Right cardiac atrium (tissue), 5 donors: ENCODE measurements at places on chromosomes 12 and 14. TPM values are rescaled to one million over a fixed set of nuclear protein-coding genes. Genes with fewer than 3 reads are reported as not detected.

GRCh38 chr12:7154901-7155470, 24.8 kb downstream of the CLSTN3 start:
- no peak for DNase-seq

- no peak for DNase-seq
Measured at GRCh38 chr14:74988131-74988530, 14.6 kb upstream of the EIF2B2 start.

DNA sequence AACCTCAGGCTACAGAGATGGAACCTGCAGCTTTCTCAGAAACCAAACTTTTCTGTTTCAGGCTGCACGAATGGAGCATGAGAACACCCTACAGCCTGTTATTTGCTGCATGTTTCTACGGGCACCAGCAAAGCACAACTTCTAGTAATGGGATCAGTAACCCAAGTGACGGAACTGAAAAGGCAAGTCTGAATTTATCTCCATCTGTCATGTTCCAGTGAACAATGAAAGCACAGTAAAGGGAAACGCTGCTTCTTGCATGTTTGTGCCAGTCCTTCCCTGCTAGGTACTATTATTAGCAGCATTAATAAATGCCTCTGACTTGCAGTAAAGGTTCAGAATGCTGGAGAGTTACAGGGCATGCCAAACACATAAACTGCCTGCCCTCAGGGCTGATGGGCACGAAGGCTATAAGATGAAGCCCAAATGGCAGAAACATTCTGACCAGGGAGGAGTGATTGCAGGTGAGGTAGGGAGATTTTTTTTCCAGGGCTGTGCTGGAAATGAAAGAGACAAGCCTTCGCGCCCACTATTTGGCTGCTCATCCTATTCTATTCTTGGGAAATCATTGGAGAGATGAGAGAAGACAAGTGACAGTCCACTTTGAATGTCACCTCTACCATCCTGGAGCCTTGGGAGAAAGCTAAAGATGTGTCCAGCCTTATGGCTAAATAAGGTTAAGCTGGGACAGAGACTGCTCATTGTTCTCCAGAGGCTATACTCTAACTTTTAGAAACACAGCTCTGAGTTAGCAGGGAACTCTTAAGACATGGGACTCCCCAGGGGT, 100.4 kb upstream of the PLXNC1 start:
- no peak for DNase-seq

DNA sequence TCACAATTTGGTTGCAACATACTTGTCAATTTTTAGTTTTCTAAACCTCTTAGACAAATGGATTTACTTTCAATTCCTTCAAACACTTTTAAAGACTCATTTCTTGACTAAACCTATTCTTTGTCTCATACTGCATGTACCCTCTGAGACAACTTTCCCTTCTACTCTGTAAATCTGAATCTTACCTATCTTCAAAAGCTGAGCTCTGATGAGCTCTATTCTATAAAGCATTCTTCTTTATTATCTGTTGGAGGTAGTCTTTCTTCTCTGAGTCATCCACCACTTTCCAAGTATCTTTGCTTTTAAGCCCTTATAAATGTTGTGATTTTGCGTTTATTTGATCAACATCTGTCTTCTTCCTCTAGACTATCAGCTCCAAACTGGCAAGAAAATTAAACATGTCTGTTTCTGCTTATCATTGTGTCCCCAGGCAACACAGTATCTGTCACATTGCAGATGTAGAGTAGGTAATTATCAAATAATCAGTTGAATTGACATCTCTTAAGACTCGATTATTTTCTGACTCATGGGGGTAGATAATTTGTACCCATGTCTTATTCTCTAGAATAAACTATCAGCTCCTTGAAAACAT, 265.6 kb upstream of the FAR2 start:
- no peak for DNase-seq

DNA sequence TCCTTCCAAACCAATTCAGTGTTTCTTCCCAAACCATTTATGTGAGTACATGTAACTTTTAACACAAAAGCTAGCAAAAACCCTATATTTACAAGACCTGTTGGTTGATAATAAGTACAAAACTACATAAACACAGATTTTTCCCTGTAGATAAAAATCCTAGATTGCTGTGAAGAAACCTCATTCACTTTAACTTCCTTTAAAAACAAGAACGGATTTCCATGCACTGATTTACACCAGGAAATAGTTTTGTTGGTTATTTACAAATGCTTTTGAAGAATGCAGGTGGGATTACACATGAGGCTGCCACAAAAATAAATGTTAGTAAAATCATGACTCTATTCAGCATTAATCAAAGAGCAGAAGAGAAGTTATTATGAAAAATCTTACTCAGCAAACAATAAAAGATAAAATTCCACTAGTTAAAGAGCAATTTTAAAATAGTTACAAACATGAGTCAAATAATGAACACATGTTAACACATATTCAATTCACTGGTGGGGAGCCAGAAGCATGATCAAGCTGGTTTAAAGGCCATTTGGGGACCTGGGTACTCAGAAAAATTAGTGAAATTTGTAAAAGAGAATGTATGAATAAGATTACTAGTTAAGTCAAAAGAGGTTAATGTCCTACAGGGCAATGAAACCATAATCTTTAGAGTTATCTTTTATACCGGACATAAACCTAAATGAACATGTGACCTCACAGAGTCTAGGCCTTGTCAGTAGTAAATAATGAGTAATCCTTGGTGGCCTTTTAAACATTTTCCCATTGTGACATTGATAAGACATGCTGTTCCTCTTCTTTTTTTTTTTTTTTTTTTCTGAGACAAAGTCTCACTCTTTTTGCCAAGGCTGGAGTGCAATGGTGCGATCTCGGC, 79.9 kb downstream of the PHLDA1 start:
- no peak for DNase-seq

GRCh38 chr14:29607169-29607568, 320.5 kb downstream of the PRKD1 start:
- peak; percentile 30 for DNase-seq

- no peak for DNase-seq
Measured at GRCh38 chr12:56253091-56253490, 5.1 kb downstream of the ANKRD52 start.

- peak; percentile 70 for DNase-seq
Measured at GRCh38 chr12:121872546-121873215, 14.0 kb upstream of the HPD start.

DNA sequence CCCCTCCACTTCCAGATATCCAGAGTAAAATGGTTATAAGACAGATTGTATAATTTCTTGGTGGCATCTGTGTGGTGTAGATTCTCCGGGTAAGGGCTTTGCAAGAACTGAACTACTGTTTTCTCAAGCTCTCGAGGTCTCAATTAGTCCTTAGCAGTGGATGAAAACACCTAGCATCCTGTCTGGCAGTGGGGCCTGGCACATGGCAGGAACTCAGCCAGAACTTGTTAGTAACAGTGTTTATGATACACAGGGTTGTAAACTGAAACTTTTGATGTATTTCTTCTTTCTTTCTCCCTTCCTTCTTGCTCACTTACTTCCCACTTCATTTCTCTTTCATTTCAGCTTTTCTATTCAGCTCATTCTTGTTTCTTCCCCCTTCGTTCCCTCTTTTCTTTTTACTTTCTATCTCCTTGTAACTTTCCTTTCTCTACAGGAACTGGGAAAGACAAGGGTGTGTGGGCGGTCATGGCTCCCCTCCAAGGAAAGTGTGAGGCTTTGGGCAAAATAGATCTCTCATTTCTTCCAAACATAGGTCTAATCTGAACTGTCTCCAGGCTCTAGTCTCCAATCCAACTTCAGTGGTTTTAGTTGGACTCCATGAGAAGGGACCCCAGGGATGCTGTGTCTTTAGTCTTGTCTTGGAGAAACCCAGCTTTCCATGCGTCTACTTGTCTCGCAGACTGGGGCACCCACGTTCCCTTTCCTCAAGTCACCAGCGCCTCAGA, 159.7 kb downstream of the PAH start:
- DNase-seq, result peak; percentile 81

GRCh38 chr14:92597906-92598905, 84.6 kb downstream of the RIN3 start:
- DNase-seq, result no peak

GRCh38 chr12:59086126-59086525, 165.8 kb upstream of the LRIG3 start:
- DNase-seq, result no peak

GRCh38 chr14:56331592-56332216, 213.5 kb downstream of the PELI2 start:
- peak; percentile 43 for DNase-seq

DNA sequence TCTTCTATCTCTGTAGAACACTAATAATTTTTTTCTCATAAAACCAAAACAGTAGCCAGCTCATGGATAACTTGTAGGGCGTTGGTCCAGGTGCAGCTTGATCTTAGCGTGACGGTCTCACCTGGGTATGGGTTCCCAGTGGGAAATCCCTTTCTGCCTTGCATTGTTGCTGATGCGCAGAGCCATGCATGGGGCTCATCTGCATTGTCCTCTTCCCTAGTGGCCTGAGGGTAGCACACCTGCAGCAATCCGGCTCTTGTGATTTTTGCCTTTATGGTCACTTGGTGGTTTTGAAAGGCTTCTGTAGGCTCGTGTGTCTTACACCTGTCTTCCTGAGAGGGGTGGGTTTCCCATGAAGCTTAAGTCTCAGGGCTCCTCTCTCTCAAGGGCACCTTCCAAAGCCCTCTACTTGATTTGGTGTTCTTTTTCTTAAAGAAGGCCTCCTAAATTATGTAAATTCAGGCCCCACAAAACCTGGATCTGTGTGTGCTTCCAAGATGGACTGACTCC, 130.6 kb downstream of the PRKCH start:
- DNase-seq, result no peak

- no peak for DNase-seq
Measured at GRCh38 chr14:96130854-96131253, 73.8 kb upstream of the BDKRB2 start.

- no peak for DNase-seq
Measured at GRCh38 chr14:100654814-100655740, 67.9 kb upstream of the BEGAIN start.

DNA sequence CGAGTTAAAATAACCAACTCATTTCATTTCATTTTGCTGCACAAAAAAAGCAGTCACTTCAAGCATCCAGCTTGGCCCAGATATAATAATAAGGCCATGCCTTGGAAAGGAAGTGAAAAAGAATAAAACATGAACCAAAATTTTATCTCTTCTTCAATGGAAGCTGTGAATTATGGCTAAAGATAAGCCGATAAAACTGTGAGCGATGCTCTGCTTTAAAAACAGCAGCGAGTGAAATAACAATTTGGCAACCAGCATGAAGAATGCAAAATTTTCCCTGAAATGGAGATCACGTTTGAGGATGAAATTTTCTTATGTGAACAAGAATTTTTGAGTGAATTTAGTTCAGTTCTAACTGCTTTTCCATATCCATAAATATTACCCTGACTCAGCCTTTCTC, 70.4 kb downstream of the KCNC2 start:
- no peak for DNase-seq

DNA sequence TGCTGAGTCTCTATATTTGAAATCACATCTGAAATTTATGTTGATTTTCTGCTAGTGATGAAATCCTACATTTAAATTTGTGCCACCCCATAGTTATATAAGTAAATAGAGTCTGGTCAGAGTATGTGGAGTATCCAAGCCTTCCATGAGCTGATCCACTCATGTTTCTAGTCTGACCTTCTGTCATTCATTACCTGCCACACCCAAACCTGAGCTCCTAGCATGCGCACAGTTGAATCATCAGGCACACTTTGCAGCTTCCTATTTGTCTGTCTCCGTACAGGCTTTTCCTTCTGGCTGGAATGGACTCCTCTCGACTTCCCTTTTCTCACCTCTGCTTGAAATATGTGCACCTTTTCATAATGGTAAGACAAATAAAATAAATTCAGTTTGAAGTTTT, 45.3 kb upstream of the LRIG3 start:
- no peak for DNase-seq

DNA sequence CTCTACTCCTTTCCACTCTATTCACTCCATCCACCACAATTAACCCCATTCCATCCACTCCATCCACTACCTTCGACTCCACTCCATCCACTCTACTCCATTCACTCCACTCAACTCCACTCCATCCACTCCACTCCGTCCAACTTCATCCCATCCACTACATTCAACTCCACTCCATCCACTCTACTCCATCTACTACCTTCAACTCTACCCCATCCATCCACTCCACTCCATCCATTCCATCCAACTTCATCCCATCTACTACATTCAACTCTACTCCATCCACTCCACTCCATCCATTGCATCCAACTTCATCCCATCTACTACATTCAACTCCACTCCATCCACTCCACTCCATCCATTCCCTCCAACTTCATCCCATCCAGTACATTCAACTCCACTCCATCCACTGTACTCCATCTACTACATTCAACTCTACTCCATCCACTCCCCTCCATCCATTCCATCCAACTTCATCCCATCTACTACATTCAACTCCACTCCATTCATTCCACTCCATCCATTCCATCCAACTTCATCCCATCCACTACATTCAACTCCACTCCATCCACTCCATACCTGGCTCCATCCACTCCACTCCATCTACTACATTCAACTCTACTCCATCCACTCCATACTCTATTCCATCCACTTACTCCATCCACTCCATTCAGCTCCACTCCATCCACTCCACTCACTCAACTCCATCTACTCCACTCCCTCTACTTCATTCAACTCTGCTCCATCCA, 16.4 kb downstream of the HNF1A start:
- no peak for DNase-seq

Gene OTOGL
- 8.1 TPM for polyA plus RNA-seq

Gene SIRT4
- polyA plus RNA-seq, result 6.0 TPM

Gene KIF26A
- 7.1 TPM for polyA plus RNA-seq

Gene PMEL
- polyA plus RNA-seq, result 0.45 TPM

Gene ABCB9
- 5.2 TPM for polyA plus RNA-seq

Gene PTCSC3
- polyA plus RNA-seq, result not detected

Gene RNASE8
- not detected for polyA plus RNA-seq

Gene SRRM4
- polyA plus RNA-seq, result 0.38 TPM

Gene GPR84
- polyA plus RNA-seq, result 0.20 TPM

Gene PIANP
- 0.18 TPM for polyA plus RNA-seq

Gene GLT8D2
- polyA plus RNA-seq, result 9.9 TPM

Gene HOXC12
- polyA plus RNA-seq, result not detected

Gene CCDC184
- 0.57 TPM for polyA plus RNA-seq

Gene PROX2
- not detected for polyA plus RNA-seq

Gene AQP2
- polyA plus RNA-seq, result 0.77 TPM
